ENCODE measurements at places on chromosomes 2 and 18.

- peak; percentile 63 for DNase-seq
- peaks cover 65% of the 10 kb centered on the region for H3K27me3 ChIP-seq
- no peaks in the 10 kb centered on the region for H3K36me3 ChIP-seq
Measured at GRCh38 chr18:23619388-23619881, 33.1 kb upstream of the NPC1 start.

DNA sequence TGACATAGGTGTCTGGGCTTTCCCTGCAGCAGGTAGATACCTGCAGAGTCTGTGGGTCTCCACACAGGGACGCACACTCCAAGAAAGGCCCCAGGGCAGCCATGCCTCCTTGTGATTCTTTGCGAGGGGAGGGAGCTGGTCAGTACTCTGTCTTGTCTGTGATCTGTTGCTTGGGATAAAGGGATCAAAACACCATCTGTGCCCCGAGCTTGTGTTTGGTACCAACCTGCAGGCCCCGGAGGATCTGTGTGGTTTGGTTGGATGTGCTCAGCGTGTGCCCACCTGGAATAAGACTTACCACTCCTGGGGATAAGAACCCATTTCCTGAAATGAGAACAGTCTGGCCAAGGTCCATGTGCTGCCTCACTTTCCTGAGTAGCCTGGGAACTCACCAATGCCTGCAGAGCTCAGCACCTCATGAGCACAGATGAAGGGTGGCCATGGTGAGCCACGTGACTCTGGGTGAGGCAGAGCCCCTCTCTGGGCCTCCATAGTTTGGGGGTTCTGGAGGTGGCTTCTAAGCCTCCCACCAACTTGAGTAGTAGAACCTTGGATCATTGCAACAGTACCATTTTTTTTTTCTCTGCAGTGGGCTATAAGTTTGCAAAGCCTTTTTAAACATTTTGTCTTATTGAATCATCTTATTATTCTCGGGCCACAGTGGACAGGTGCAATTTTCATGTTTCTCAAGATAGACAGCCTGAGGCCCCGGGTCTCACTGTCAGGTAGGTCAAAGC, 134.8 kb downstream of the DDX1 start:
- H3K36me3 ChIP-seq: no peaks in the 10 kb centered on the region
- H3K27ac ChIP-seq: no peak overlapping the region
- H3K4me1 ChIP-seq: peaks cover 87% of the 10 kb centered on the region
- peaks cover 6% of the 10 kb centered on the region for H3K27me3 ChIP-seq
- DNase-seq: no peak
- H3K4me3 ChIP-seq: no peak overlapping the region

GRCh38 chr2:217802266-217802665, 200.5 kb downstream of the TNS1 start:
- H3K36me3 ChIP-seq: no peaks in the 10 kb centered on the region
- H3K4me1 ChIP-seq: peaks cover 48% of the 10 kb centered on the region
- peaks cover 14% of the 10 kb centered on the region for H3K27me3 ChIP-seq
- no peak overlapping the region for H3K4me3 ChIP-seq
- peak overlapping the region; percentile 54 for H3K27ac ChIP-seq
- no peak for DNase-seq

GRCh38 chr18:34965108-34965507, 76.1 kb upstream of the MAPRE2 start:
- no peak overlapping the region for H3K27ac ChIP-seq
- H3K36me3 ChIP-seq: no peaks in the 10 kb centered on the region
- no peak for DNase-seq

DNA sequence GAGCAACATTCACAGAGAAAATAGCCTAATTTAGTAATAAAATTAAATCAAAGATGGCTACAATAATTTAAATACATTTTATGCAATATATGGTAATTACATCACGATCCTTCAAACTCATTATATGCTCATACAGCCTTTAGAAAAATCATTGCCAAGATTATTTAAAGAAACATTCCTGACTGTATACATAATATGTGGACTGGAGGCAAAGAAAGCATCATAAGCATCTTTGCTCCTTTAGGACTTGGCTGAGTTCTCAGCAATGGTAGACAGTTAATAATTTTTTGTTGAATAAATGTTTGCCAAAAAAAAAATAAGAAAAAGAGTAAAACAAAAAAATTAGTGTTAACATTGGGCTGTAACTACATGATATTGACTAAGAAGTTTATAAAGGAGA, 26.9 kb downstream of the NCKAP5 start:
- peaks cover 3% of the 10 kb centered on the region for H3K4me1 ChIP-seq
- DNase-seq: no peak
- H3K27ac ChIP-seq: no peak overlapping the region
- no peak overlapping the region for H3K4me3 ChIP-seq
- peaks cover 6% of the 10 kb centered on the region for H3K36me3 ChIP-seq
- H3K27me3 ChIP-seq: peaks cover 5% of the 10 kb centered on the region

- peak; percentile 68 for DNase-seq
- H3K36me3 ChIP-seq: no peaks in the 10 kb centered on the region
- H3K27ac ChIP-seq: no peak overlapping the region
- peaks cover 31% of the 10 kb centered on the region for H3K27me3 ChIP-seq
- H3K4me1 ChIP-seq: no peaks in the 10 kb centered on the region
- H3K4me3 ChIP-seq: no peak overlapping the region
Measured at GRCh38 chr2:157596992-157597681, 31.5 kb downstream of the ACVR1C start.

DNA sequence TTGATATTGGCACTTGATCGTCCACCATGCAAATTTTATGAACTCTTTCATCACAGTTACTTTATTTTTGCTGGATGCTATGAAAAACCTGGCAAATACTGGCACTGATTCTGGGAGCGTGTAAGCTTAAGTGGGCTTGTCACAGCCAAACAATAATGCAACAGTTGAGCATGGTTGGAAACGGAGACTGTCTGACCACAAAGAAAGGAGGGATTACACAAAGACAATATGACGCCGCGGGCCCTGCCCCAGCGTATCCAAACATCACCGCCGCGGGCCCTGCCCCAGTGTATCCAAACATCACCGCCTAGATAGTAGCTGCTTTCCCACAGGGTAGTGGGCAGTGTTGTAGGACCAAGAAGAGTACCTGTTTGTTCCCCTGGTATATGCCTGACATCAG, 135.9 kb downstream of the PRPF40A start:
- DNase-seq: no peak
- H3K27me3 ChIP-seq: no peaks in the 10 kb centered on the region
- peaks cover 50% of the 10 kb centered on the region for H3K36me3 ChIP-seq

- peaks cover 6% of the 10 kb centered on the region for H3K27me3 ChIP-seq
- H3K4me1 ChIP-seq: peaks cover 60% of the 10 kb centered on the region
- H3K27ac ChIP-seq: peak overlapping the region; percentile 60
- H3K4me3 ChIP-seq: no peak overlapping the region
- peaks cover 5% of the 10 kb centered on the region for H3K36me3 ChIP-seq
Measured at GRCh38 chr18:61870151-61870550, 22.7 kb downstream of the RNF152 start.

GRCh38 chr2:16093639-16094529, 153.5 kb downstream of the MYCN start:
- H3K27ac ChIP-seq: peak overlapping the region; percentile 12
- H3K27me3 ChIP-seq: no peaks in the 10 kb centered on the region
- DNase-seq: no peak
- H3K36me3 ChIP-seq: no peaks in the 10 kb centered on the region

- H3K27ac ChIP-seq: no peak overlapping the region
- H3K4me1 ChIP-seq: peaks cover 89% of the 10 kb centered on the region
- H3K4me3 ChIP-seq: no peak overlapping the region
- DNase-seq: no peak
- H3K36me3 ChIP-seq: no peaks in the 10 kb centered on the region
- H3K27me3 ChIP-seq: peaks cover 11% of the 10 kb centered on the region
Measured at GRCh38 chr2:136125236-136125635, 7.3 kb upstream of the CXCR4 start.

DNA sequence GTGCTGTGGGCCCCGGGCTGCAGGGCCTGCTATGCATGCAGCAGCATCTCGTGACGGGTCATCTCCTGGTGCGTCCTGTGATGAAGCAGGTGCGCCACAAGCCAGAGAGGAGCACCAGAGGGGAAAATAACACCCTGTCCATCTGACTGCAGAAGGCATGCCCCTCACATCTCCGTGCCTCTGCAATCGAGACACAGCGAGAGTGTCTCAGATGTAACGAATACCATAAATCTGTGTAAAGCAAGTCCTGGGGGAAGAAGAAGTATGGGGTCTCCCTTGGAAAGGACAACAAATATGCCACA, 137.5 kb downstream of the PTGR3 start:
- H3K4me3 ChIP-seq: no peak overlapping the region
- H3K4me1 ChIP-seq: peaks cover 43% of the 10 kb centered on the region
- peak overlapping the region; percentile 60 for H3K27ac ChIP-seq
- H3K27me3 ChIP-seq: no peaks in the 10 kb centered on the region
- DNase-seq: no peak
- H3K36me3 ChIP-seq: no peaks in the 10 kb centered on the region

All from nephron progenitor cell (in vitro differentiated cells).